ENCODE measurements at places on chromosomes 13 and 19.

- no peak for DNase-seq
Observed at GRCh38 chr13:22024381-22024994, 353.6 kb downstream of the FGF9 start.

- no peak for DNase-seq
Observed at GRCh38 chr13:108033800-108034707, 181.3 kb downstream of the LIG4 start.

DNA sequence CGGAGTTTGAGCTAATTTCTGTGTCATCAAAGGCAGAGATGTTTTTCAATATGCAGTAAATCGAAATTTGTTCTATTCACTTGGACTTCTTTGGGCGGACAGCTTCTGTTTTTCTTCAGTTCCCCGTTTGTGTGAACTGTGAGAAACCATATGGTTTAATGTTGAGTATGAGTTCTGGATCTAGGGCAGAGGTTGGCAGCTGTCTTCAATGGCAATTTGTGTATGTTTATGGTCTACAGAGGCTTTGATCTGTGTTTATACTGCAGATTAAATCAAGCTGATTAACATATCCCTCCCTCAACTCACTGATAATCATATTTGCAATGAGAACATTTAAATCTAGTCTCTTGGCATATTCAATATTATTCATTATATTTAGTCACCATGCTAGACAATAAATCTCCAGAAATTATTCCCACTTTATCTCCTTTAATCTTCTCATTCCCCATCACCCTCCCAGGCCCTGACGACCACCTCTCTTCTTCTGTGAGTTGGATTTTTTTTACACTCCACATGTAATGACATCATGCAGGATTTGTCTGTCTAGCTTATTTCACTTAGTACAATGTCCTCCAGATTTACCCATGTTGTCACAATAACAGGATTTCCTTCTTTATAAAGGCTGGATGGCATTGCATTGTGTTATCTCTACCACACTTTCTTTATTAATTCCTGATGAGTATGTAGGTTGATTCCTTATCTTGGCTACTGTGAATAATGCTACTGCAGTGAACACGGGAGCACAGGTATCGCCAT is 9.0 kb downstream of the ZNF331 start:
- no peak for DNase-seq

DNA sequence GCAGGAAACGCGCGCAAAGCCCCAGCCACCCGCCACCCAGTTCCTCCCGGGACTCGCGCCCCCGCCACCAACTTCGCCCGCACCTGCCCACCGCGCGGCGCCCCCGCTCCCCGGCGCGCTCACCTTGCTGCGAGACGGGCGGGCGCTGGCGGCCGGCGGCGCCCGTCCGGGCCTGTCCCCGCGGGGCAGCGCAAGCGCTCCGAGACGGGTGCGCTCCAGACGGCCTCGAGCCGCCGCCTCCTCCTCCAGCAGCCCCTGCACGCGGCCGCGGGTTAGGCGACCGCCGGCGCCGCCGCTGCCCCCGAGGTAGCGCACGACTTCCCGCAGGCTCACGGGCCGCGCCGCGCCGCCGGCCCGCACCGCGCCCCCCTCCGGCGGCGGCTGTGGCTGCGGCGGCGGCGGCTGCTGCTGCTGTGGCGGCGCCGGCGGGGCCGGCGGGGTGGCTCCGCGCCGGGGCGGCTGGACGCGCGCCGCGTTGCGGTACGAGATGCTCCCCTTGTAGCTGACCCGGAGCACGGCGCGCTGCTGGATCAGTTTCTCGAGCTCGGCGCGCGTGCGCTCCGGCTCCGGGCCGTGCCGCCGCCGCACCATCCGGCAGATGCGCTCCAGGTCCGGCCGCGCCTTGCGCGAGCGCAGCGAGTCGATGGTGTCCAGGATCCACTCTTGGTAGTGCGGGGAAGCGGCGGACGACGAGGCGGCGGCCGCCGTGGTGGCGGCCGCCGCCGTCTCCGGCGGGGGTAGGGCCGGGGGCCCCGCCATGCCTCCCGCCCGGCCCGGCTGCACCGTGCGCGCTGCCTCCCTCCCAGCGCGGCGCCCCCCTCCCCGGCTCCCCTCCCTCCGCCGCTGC is 666 bp downstream of the SAMD1 start:
- DNase-seq = peak; percentile 41

- no peak for DNase-seq
Observed at GRCh38 chr13:80979035-80979641, 638.2 kb upstream of the SPRY2 start.

DNA sequence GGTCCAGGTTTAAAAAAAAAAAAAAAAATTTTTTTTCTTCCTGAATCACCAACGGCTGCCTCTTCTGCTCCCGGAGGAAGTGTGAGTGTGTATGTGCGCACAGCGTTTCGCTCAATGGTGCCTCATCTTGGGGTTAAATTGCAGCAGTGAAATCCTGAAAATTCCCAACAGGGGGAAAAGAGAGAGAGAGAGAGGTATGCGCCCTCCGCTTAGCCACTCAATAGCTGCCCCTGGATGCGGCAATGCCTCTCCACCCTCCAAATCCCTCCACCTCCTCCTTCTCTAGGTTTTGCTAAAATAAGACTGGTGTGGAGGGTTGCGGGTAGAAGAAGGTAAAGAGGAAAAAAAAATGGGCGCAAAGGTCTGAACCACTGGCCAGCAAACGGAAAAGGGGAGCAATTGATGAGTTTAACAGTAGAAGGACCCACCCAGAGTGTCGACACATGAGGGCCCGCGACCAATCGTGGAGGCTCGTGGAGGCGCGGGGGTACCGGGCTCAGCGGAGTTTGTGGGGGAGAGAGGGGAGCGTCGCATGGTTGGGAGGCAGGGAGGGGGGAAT is 853 bp upstream of the CACNA1A start:
- no peak for DNase-seq

GRCh38 chr13:57644106-57644505 is 12.6 kb downstream of the PCDH17 start:
- DNase-seq = no peak

- DNase-seq = no peak
Observed at GRCh38 chr13:99308471-99309087, 1.4 kb upstream of the GPR183 start.

GRCh38 chr13:20497006-20497775 is 28.5 kb downstream of the CRYL1 start:
- no peak for DNase-seq

DNA sequence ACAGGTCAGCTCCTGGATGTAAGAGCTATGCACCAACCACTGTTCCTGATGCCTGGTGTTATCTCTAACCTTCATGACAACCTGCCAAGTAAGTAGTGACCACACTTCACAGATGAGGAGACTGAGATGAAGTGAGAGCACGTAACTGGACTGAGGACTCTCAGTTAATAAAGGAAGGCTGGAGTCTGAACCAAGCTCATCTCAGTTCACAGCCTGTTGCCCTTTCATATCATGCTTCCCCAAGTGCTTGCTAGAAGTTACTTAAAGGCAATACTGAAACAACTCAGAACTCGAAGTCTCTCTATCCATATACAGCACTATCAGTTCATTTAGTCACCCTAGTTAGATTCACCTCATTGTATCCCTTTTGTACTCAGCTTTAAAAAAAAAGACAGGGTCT is 119.7 kb downstream of the ABCC4 start:
- no peak for DNase-seq

DNA sequence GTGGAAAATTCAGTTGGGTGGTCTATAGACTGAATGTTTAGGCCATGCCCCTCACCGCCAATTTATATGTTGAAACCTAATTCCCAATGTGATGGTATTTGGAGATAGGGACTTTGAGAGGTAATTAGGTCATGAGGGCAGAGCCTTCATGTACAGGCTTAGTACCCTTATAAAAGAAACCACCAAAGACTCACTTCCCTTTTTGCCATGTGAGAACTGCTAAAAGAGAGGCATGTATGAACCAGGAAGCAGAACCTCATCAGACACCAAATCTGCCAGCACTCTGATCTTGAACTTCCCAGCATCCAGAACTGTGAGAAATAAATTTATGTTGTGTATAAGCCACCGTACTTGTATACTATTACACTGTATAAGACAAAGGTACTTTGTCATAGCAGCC is 40.6 kb downstream of the UQCRFS1 start:
- DNase-seq = no peak

DNA sequence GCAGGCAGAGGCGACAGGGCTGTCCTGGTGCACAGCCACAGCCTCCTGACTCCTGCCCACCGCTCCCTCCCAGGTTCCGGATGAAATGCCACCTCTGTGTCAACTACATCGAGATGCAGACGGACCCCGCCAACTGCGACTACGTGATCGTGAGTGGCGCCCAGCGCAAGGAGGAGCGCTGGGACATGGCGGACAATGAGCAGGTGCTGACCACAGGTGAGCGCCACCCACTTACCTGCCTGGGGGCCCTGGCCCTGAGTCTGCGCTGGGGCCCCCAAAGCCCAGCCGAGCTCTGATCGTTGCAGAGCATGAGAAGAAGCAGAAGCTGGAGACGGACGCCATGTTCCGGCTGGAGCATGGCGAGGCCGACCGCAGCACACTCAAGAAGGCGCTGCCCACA is 5.5 kb upstream of the MRI1 start:
- DNase-seq = no peak

DNA sequence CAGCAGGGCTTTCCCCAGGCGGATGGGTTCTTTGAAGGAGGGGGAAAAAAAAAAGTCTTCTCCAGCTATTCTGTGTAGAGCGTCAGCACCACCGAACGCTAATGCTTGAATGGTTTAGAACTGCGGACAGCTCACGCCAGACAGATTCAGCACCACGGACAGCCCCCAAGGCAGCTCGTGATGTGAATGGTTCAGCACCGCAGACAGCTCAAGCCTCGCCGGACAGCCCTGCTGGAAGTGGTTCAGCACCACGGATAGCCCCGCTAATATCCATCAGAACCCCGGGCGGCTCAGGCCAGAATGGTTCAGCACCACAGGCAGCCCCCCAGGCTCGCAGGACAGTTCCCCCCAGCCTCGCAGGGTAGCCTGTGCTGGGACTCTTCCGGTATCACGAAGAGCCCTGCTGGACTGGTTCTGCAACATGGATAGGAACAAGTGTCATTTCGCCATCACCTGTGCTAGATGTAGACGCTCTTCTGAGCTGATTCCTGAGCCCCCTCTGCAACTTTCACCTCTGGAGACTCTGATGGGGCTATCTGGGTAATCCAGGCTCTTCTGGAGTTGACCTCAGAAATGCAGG is 4.9 kb upstream of the SMIM17 start:
- DNase-seq = no peak

- peak; percentile 33 for DNase-seq
Observed at GRCh38 chr13:49499889-49500660, 4.3 kb downstream of the PHF11 start.

GRCh38 chr19:33259539-33259938 is 33.9 kb upstream of the SLC7A10 start:
- DNase-seq = no peak

DNA sequence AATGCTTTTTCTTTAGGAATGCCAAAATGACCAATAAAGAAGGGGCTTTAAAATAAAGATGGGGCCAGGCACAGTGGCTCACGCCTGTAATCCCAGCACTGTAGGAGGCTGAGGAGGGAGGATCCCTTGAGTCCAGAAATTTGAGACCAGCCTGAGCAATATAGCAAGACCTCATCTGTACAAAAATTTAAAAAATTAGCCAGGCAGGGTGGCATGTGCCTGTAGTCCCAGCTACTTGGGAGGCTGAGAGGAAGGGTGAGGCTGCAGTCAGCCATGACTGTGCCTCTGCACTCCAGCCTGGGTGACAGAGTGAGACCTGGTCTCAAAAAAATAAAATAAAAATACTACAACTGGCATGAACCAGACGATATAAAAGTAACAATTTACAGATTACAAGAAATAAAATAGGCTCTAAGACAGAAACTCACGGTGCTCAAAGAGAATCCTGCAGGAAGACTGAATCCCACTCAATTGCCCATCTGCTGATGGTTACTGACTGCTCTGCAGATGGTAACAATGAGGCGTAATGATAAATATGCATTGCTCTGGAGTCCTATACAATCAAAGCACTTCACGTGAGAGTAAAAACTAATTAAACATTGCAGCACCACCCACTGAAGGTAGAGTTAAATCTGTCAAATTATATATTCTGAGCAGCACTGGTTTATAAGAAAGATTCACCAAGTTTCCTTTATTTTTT is 93.2 kb downstream of the LHFPL6 start:
- DNase-seq = no peak

DNA sequence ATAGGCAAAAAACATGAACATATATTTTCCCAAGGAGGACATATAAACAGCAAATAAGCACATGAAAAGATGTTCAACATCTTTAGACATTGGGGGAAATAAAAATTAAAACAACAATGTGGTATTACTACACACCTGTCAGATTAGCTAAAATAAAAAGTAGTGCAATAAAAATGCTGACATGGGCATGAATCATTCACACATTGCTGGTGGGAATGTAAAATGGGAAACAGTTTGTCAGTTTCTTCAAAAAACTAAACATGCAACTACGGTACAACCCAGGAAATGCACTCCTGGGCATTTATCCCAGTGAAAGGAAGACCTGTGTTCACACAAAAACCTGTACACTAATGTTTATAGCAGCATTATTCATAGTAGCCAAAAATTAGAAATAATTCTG is 5.3 kb upstream of the SUCLA2 start:
- DNase-seq = no peak

DNA sequence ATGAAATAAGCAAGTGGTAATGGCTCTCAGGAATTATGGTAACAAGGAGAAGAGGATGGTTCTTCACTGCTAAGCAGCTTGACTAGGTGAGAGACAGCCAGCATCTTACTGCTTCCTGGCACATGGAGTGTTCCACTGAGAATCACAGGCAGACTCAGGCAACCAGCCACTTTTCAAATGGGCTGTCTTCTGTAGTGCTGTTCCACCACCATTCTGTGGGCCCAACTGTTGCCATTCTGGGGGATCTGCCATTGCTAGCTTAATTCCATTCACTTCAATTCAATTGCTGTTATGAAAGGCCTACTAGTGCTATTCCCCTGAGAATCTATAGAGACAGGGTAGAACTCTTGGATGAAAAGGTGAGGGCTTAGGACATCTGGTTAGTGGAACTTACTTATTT is 341.9 kb downstream of the KCNRG start:
- no peak for DNase-seq

- DNase-seq = peak; percentile 98
Observed at GRCh38 chr19:48899781-48900476, at the start of gene NUCB1. Gene NUCB1, plus strand, starts transcription at chr19:48900312. Its CDS starts 485 bp downstream, at chr19:48900797.

- DNase-seq = no peak
Observed at GRCh38 chr13:79405501-79405830, 589 bp downstream of the RBM26 start.

DNA sequence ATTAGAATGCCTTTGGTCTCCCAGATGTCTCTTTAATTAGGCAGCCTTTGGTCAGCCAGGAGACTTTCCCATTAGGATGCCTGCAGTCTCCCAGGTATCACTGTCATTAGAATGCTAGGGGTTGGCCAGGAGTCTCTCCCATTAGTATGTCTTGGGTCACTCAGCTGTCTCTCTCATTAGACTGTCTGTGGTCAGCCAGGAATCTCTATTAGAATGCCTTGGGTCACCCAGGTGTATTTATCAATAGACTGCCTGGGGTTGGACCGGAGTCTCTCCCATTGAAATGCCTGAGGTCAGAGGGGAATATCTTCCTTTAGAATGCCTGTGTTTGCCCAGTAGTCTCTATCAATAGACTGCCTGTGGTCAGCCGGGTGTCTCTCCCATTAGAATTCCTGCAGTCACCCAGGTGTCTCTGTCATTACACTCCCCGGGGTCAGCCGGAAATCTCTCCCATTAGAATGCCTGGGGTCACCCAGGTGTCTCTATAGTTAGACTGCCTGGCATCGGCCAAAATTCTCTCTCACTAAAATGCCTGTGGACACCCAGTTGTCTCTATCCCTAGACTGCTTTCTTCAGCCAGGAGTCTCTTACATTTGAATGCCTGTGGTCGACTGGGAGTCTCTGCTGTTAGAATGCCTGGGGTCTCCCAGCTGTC is 1460.3 kb downstream of the UQCRFS1 start:
- no peak for DNase-seq

All from T-helper 1 cell (primary cell).